Cerebellar cortex (tissue), 1 donor: ENCODE measurements at places on chromosomes 2 and 18.

DNA sequence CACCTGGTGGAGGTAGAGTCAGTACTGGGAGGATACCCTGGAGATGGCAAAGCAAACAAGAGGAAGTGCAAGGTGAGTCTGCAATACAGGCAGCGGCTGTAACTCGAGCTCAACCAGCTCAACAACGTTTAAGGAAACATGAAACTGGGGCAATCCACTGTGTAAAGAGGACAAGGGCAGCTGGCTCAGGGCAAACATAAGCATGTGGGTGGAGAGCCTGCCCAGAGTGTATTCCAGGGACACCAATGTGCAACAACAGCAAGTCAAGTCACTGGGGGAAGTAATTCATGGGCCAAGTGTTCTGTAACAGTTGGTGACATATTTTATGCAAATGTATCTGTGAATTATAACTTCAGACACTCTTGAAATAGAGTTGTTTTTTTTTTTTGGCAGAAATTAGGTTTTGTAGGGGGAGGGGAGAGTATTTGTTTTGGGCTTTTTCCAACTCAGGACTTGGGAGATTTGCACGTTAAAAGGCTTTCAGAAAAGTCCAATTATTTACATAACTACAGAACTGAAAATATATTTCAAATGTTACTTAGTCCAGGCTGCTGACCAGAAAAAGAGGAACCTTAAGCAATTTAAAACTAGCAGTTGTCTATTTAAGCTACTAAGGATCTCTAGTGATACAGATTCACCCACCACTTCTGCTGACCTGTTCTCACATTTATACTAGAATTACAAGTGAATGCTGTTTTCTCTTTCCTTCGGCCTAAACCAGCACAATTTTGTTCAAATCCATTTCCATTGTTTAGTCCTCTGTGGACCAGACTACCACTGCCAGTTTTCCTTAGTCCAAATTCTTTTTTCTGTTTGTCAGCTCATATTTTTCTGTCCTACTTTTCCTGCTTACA lies 18.6 kb downstream of the NRXN1 start:
- DNase-seq = peak; percentile 52

GRCh38 chr2:40559175-40559574 lies 107.3 kb upstream of the SLC8A1 start:
- DNase-seq = no peak

GRCh38 chr2:242027676-242028450 lies 158.3 kb downstream of the RTP5 start:
- no peak for DNase-seq

GRCh38 chr18:51614967-51615571 lies 417.6 kb upstream of the MEX3C start:
- DNase-seq = no peak

DNA sequence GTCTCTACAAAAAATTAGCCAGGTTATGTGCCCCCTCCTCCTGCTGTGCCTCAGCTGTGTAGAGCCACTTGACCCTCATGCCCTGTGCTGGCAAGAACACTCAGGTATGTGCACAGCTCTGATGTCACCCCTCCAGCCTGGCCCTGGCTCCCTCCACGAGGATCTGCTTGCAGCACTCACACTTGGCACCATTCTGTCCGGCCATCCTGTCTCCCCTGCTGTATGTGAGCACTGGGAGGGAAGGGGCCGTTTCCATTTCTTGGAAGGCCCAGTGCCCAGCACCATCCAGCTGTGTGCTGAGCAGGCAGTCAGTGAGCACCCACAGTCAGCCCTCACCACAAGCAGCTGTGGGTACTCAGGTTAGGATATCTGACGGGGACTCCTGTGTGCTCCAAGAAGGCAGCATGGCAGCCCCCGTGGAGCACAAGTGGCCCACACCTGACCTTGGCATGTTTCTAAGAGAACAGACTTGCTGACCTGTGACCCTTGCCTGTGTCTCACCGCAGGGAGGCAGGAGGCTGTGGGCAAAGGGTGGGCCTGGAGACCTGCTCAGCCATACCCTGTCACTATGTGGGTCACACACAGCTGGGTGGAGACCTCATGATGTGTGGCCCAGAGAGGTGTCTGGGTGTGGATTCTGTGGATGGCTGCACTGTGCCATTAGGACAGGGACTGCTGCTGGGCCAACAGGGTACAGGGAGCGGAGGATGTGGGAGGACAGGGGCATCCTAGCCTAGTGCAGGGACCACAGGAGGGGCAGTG lies 31.5 kb downstream of the USP34 start:
- no peak for DNase-seq

DNA sequence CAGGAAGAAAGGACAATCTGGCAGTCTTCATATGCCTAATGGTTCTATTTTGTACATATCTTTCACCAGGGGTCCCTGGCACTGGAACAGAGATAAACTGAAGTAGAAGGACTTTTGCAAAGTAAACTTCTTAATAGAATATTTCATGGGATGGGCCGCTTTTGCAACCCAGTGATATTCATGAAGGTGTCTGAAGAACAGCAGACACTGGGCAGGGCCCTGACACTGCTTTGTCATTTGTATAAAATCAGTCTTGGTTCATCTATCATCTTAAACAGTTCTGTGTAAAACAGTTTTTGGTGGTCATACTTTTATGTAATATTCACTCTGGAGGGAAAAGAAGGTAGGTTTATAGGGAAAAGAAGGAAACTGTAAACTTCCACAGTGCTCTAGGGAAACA lies 66.4 kb downstream of the TMEM200C start:
- DNase-seq = no peak
